ENCODE measurements at places on chromosomes 12 and 14.

- DNase-seq: no peak
These were observed 30.6 kb upstream of the GALNT9 start for GRCh38 chr12:132359971-132360370.

DNA sequence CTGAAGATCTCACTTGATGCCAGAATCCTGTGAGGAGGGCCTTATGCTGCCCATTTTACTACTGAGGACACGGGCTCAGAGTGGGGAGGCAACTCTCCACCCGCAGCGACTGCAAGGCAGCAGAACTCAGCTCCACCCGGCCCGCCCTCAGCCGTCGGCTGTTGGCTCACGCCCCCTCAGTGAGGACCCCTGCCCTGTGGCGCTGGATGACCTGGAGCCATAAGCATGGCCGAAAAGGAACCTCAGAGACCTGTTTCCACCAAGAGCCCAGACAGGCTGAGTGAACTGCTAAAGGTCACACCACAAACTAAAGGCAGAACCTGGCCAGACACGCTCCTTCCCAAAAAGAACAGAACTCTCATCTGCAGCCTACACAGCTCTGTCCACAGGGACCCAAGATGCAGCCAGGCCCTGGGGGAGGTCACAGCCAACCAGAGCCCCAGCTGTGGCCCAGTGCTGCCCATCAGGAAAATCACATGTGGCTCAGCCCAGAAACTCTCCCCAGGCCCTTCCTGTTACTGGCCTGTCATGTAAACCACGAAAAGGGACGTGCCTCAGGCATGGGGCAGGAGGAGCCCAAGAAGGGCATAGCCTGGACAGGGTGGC, 32.8 kb downstream of the CCNK start:
- peak; percentile 42 for DNase-seq

DNA sequence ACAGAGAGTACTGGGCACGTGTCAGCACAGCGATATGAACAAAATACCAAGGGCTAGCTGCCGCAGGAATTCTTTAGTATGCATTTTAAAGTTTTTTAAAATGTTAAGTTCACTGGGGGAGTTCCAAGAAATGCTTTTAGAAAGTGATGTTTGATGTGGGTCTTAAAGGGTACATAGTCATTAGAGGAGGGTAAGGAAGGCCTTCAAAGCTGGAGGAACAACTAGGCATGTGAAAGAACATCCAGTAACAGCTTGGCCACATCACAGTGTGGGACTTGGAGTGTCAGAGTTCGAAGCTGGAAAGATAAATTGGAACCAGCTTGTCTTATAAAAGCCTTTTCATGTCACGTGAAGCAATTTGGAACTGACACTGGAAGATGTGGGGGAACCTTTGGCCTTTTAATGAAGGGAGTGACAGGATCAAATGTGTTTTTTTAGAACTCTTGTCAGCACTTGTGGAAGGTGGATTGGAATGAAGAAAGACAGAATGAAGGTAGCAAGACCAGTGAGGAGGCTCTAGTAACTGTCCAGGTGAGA, 57.7 kb downstream of the WDR20 start:
- no peak for DNase-seq

GRCh38 chr12:1234073-1234472, 243.1 kb downstream of the ERC1 start:
- DNase-seq: no peak

DNA sequence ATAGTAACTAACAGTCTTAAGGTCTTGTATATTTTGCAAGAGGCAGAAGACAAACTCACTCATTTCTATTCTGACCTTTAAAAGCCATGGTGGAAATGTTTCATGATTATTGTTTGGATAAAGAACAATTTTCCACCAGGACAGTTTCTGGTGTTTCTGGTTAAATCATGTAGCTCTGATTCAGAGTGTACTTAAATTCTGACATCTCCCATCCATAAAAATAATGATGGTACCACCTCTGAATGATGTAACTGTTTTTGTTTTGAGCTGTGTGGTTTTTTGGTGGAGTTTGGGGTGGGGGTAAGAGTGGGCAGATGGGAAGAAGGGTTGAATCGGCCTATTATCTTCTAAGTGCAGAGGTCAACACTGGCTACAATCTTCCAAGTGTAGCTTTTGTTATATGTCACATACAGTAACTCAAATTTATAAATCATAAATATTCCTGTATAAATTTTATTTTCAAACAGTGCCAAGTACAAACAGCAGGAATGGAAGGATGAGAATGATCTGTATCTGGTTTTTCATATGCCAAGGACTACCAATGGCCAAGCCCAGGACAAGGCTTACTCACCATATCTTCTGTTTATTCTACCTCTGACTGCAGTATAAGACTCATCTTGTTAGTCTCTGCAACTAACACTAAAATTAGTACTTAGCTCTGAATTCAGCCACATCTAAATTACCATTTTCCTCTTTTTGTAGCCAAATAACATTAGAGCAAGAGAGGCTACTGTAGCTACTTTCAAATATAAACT, 108.7 kb downstream of the BCAT1 start:
- no peak for DNase-seq

GRCh38 chr14:71408362-71409030, 501.2 kb downstream of the PCNX1 start:
- no peak for DNase-seq

- no peak for DNase-seq
These were observed 92.7 kb downstream of the ITPK1 start for GRCh38 chr14:93023039-93023438.

DNA sequence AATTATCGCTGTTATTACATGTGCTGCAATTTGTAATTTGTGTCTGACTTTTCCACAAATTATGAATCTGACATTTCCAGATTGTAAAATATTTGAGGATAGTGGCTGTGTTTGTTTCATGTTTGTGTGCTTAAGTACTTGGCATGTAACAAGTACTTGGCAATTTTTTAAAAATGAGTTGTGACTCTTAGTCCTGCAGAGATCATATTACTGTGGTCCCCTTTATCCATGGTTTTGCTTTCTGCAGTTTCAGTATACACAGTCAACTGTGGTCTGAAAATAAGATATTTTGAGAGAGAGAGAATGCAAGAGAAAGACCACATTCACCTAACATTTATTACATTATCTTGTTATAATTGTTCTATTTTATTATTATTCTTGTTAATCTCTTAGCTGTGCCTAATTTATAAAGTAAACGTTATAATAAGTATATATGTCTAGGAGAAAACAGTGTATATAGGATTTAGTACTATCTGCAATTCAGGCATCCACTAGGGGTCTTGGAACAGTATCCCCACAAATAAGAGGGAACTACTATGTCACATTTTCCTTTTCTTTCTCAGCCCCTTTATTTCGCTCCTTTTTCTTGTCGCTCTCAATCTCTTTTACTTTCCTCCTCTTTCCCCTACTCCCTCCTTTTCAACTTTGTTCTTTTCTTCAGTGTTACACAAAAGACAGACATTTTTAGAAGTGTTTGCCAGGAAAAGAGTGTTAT, 176.1 kb downstream of the FUT8 start:
- no peak for DNase-seq

DNA sequence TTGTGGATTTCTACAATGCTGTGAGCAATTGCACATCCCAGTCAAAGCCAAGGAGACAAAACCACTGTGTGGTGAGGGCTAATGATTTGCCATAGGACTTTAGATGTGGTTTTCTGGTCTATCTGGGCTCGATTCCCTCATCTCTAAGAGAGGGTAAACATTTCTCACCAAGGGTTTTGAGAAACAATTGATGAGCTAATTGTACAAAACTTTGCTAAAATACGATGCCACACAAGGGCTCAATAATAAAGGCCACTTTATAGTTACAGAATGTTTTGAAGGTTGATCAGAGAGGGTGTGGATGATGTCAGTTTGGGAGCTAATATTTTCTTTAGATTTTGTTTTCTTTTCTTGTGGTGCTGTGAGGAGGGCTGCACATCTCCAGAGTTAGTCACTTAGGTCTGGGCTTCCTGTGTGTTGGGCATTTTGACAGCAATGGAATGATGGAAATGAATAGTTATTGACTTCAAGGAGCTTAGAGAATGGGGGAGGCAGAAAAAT, 60.8 kb upstream of the SLC38A4 start:
- no peak for DNase-seq

GRCh38 chr14:58796242-58797009, 158.7 kb downstream of the DACT1 start:
- DNase-seq: no peak
